ENCODE measurements at places on chromosomes 5 and 9.

DNA sequence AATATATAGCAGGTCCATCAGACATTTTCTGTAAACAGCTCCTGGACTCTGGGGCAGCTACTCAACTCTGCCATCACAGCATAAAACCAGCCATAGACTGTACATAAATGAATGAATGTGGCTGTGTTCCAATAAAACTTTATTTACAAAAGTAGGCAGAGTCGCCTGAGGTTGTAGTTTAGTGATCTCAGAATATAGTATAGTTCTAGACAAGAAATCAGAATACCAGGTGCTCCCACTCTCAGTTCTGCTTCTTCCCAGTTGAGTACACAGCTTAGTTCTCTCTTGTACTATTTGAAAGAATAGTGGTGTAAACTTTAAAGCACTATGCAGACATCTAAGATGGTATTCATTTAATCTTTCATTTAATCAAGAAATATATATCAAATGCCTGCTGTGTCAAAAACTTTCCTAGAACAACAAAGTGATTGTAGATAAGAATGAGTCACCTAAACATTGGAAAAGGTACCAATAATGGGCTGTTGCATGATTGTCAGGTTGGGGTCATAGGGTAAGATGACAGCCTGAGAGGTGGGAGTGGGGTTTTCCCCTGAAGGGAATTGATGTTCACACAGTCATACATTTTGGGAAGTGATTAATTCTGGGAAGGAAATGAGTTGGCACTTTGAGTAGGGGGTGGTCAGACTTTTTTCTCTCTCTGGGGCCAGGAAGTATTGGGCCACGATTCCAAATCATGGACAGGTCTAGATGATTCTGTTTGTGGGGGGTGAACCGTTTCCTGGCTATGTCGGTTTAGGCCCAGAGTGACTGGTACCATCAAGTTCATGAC is 37.0 kb downstream of the TNFSF8 start:
- DNase-seq: peak; percentile 46

GRCh38 chr9:123334639-123335038 is 21.4 kb upstream of the CRB2 start:
- no peak for DNase-seq

DNA sequence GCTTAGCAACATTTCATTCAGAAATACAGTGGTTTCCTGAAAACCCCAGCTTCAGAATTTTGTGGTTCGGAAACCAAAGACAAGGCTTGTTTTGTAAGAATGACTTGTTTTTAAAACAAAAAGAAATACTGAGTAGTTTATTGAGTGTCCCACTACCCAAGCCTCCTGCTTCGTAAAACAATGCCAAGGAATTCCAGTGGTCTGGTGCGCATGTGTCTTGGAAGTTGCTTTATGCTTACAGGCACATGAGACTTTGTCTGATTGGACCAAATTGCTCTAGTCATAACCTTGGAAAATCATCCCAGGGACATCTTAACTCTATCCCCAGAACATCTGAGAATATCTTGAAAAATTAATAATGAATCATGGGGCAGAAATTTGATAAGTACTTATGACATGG is 77.1 kb upstream of the FST start:
- DNase-seq: no peak

DNA sequence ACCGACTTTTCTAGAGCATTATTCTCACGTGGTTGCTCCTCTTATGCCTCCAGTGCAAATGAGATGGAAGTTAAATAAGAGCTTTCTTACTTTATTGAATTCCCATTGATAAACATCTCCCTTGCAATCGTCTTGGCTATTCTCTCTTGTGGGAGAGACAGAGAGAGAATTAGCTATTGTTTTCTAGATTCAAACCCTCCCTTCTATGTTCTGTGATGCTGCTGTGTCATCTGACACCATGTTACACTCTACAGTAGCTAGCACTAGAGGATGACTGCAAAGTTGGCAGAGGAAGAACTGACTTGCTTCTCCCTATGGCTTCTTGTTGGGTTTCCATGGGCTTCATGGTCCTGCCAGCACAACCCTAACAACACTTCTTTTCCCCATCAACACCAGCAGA is 134.6 kb upstream of the RANBP3L start:
- no peak for DNase-seq

DNA sequence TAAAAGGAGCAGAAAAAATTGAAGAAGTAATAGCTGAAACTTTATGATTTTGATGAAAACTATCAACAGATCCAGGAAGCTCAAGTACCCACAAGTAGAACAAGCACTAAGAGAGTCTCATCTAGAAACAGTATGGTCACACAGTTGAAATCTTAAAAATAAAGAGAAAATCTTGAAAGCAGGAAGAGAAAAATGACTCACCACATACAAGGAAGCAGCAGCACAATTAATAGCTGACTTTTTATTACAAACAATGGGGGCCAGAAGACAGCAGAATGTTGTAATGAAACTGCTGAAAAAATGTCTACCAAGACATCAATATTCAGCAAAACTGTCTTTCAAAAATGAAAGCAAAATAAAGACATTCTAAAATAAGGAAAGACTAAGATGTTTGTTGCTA is 1108.3 kb upstream of the DMAC1 start:
- no peak for DNase-seq

- DNase-seq: no peak
Measured at GRCh38 chr9:26175264-26175663, 497.0 kb upstream of the TUSC1 start.

All from stimulated activated CD4-positive, alpha-beta T cell treated with anti-CD3 and anti-CD28 coated beads, Interleukin-1b, Interleukin-23, amount 100 ng/mL, for 48 hours (primary cell).